Activated naive CD4-positive, alpha-beta T cell (primary cell): ENCODE measurements at places on chromosomes 3 and 15.

GRCh38 chr3:23377928-23378672 is 175.0 kb downstream of the UBE2E2 start:
- no peak for DNase-seq

GRCh38 chr3:185858502-185859225 is 33.8 kb upstream of the IGF2BP2 start:
- no peak for DNase-seq

DNA sequence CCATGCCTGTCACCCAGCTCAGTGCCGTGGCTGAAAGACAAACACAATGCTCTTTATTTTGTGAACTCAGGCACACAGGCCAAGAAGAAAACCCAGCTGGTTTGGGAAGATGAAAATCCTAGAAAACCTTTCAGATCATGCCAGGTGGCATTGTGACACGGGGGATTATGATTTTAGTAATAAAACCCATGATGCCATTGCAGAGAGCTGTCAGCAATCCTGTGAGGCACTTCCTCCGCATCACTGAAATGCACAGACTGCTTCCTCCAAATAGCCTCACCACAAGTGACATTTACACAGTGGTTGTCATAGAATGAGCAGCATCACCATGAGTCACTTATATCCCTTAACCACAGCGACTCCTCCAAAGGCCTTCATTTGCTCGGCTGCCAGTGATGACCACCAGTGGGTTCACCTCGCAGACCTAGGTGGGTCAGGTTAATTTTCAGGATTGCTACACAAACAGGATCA is 22.7 kb downstream of the ABHD6 start:
- DNase-seq, result no peak

- DNase-seq, result no peak
Measured at GRCh38 chr15:35876762-35877161, 330.8 kb upstream of the DPH6 start.

GRCh38 chr3:136387031-136387430 is 136.9 kb downstream of the PCCB start:
- DNase-seq, result no peak

DNA sequence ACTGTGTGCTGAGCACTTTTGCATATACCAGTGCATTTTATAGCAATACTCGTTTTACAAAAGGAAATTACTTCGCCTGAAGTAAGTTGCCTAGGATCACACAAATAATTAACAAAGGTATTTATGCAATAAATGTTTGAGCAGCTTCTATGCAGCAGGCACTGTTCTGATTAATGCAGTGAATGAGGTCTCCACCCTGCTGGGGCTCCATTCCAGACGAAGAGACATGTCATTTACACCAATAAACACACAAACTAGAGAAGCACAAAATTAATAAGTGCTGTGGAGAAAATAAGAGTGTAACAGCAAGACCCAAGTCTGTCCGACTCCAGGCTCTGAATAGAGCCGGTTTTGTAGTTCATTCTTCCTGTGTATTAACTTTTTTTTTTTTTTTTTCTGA is 17.5 kb downstream of the NOX5 start:
- DNase-seq, result no peak

DNA sequence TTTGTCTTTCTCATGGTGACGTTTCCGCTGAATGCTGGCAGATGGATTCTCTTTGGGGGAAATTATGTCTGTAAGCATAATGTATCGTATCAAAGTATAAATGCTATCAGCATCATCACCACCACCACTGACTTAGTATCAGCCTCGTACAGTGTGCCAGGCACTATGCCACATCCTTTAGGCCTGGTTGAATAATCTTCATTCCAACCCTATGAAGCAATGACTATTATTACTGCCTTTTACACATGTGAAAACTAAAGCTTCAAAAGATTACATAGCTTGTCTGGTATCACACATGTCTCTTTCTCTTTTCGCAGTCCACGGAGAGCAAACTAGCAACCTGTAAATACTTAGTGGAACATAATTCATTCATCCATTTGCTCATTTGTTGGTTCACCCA is 166.7 kb upstream of the PRICKLE2 start:
- no peak for DNase-seq

DNA sequence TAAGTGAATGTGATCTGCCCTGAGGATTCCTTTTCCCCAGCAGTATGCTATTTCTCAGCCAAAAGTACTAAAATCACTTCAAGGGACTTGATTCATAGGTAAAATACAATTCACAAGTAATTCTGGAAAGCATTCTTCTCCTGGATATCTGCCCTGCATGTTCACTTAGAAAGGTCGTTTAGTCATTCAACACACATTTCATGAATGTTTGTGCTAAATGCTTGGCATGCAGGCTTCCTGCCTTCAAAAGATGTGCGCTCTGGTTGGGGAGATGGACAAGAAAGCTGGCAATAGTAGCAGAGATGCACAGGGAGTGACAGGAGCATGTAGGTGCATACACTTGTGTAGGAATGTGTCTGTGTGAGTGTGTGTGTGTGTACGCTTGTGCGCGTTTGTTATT is 360.7 kb downstream of the PTPRG start:
- DNase-seq, result no peak

GRCh38 chr15:65909831-65910230 is 40.5 kb downstream of the RAB11A start:
- no peak for DNase-seq

DNA sequence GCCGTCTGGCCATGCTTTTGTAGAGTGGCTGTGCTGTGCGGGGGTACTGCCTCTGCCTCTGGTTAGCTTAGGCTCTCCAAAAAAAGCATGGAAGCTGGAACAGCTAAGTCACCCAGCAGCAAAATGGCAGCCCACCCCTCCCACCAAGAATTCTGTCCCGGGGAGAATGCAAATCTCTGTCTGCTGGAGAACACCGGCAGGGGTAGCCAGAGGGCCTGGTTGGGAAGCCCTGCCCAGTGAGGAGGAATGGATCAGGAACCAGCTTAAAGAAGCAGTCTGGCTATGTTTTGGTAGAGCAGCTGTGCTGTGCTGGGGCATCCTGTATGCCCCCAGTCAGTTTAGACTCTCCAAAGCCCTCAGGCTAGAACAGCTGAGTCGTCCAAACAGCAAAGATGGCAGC is 56.2 kb upstream of the PTPRG start:
- DNase-seq, result no peak

DNA sequence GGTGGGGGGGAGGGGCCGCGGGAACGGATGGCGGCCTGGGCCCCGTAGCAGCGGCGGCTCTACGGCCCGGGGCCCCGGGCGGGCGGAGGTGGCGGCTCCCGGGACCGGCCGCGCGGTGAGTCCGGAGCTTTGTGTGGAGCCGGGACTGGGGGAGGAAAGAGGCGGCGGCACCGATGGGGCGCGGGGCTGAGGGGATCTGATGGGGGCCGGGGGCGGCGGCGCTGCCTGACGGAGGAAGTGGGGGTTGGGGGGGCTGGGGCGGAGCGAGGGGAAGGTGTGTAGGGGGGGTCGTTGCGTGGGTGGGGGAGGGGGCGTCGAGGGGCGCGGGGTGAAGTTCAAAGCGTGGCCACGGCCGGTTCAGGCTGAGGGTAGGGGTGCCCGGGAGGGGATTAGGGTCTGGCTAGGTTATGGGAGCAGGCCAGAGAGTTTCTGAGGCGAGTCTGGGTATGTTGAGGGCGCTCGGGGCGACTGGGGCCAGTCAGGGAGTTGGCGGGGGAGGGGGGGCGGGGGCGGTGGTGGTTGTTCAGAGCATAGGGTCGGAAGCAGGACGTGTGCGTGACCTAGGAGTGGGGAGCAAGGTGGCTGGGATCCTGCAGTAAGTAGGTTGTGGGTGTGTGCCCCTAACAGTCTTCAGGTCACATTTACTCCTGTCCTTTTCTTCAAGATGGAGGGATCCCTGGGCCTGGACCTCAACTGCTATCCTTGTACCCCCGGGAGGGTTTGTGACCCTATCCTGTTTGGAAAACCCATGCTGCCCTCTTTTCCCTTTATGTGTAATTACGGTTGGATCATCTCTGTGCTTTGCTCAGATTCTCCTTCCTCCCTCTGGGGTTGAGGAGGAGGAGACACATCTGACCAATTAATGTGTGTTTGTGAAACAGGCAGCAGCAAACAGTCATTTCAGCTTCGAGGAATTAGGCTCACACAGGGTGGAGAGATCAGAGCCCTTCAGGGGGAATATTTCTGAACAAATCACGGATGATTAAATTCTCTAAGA is 644 bp downstream of the ZNF609 start:
- peak; percentile 16 for DNase-seq

- peak; percentile 88 for DNase-seq
Measured at GRCh38 chr3:134485718-134486576, at the start of the genes ANAPC13 and CEP63. TSS of gene ANAPC13 (minus strand) at chr3:134485985. CDS start at chr3:134482904, 3,081 bp downstream. TSS of gene CEP63 (plus strand) at chr3:134486057. CDS start at chr3:134495321, 9,264 bp downstream.

- DNase-seq, result no peak
Measured at GRCh38 chr3:47663630-47664240, 85.1 kb upstream of the CSPG5 start.

DNA sequence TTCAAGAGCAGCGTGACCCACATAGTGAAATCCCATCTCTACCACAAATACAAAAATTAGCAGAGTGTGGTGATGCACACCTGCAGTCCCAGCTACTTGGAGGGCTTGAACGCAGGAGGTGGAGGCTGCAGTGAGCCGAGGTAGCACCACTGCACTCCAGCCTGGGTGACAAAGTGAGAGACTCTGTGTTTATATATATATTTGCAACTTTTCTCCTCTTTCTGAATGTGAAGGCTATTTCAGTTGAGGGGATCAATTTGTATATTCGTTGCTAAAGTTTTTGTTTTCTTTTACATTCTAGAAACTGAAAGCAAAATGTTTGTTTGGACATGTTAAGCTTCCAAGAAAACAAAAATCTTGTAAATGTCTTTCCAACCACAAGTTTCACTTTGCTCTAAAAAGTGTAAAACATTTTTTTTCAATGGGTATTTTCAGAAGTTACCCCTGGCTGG is 29.8 kb upstream of the FAM98B start:
- DNase-seq, result no peak

GRCh38 chr3:184805351-184806038 is 6.5 kb upstream of the VPS8 start:
- DNase-seq, result no peak

GRCh38 chr3:119453822-119454221 is 9.6 kb downstream of the TMEM39A start:
- DNase-seq, result no peak

DNA sequence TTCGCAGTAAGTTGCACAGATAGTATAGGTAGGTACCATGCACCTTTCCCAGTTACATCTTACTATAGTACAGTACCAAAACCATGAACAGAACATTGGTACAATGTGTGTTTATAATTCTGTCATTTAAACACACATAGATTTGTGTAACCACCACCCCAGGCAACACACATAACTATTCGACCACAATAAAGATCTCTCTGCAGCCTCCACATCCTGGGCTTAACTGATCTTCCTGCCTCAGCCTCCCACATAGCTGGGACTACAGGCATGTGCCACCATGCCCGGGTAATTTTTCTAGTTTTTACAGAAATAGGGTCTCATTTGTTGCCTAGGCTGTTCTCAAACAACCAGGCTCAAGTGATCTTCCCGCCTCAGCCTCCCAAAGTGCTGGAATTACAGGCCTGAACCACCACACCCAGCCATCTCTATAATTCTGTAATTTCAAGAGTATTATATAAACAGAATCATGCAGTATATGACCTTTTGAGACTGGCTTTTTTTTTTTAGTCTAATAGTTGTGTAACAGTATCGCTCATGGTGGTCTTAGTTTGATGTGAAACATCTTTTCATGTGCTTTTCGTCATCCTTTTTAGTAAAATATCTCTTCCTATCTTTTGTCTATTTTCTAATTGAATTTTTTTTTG is 13.3 kb upstream of the TMF1 start:
- DNase-seq, result no peak

DNA sequence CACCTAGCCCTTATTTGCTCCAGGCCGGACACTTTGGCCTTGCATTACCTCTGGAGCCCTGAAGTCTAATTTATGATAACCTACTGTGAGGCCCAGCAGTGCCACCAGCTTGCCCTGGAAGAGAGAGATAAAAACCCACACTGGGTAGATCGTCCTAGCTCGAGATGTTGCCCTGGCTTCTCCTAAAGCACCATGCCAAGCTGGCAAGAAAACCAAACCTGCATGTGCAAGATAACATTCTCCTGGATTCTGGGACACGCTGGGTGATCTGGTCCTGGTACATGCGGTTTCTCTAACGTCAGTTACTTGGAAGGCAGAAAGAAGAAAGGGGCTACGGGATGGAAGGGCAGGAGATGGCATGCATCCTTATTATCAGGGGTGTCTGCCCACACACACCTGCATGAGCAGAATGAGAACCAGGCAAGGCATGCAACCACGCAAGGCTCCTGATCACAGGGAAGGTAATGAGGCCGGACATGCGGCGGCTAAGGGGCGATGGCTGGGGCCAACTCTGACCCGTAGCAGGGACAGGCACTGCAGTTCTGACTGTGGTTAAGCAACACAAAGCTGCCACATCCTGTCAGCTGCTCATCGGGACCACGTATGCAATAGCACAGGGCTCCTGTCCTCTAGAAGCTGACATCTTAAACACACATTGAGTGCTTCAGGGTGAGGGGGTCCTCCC is 73.0 kb downstream of the OXNAD1 start:
- DNase-seq, result peak; percentile 16

GRCh38 chr3:41295740-41296139 is 96.4 kb downstream of the CTNNB1 start:
- DNase-seq, result no peak

DNA sequence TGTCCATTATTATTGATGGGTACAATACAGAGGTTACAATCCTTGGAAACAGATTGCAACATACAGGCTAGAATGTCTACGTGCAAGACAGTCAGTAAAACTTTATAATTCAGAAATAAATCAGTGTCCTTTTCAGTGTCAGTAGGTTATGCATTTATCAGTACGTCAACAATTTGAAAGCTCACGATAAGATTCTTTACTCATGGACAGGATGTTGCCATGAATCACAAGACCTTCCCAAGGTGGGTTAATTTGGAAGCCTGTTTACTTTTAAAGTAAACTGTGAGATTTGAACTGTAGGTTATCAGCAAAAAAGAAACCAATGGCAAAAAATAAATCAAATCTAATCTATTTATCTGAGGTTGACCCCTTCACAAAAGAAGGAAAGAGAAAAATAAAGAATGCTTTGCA is 243.9 kb upstream of the AGTR1 start:
- no peak for DNase-seq

DNA sequence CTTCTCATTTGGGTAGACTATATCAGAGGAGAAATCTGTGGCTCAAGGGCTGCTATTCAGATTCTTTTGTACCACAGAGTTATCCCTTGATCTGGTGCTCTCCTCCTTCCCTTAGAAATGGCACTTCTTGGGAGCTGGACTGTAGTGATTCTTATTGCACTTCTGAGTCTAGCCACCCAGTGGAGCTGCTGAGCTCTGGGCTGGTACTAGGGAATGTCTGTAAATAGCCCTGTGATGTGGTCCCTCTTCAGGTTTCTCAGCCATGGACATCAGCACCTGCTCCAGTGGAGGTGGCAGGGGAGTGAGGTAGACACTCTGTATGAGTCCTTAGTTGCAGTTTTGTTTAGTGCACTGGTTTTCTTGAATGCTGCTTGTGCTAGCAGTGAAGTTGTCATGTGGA is 1292.6 kb downstream of the SI start:
- no peak for DNase-seq

DNA sequence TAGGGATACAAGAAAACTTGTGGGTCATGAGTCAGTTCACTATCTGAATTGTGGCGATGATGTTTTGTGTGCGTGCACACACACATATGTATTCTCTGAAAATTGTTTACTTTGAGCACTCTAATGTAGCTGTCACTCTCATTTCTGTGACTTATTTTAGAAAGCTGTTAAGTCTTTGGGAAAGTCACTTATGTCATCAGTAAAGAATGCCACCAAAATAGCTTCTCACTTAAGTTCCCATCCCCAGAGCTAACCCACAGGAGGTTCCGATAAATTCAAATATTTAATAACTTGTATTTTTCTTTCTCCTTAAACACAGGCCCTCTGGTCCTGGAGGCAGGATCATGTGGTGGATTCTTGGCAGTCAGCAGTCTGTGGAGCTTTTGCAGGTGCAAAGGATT is 138.3 kb downstream of the LRIG1 start:
- no peak for DNase-seq

GRCh38 chr3:23157331-23157730 is 45.8 kb upstream of the UBE2E2 start:
- no peak for DNase-seq
